ENCODE measurements at places on chromosomes 16 and 17. TPM values are rescaled to one million over a fixed set of nuclear protein-coding genes. Genes with fewer than 3 reads are reported as not detected.

DNA sequence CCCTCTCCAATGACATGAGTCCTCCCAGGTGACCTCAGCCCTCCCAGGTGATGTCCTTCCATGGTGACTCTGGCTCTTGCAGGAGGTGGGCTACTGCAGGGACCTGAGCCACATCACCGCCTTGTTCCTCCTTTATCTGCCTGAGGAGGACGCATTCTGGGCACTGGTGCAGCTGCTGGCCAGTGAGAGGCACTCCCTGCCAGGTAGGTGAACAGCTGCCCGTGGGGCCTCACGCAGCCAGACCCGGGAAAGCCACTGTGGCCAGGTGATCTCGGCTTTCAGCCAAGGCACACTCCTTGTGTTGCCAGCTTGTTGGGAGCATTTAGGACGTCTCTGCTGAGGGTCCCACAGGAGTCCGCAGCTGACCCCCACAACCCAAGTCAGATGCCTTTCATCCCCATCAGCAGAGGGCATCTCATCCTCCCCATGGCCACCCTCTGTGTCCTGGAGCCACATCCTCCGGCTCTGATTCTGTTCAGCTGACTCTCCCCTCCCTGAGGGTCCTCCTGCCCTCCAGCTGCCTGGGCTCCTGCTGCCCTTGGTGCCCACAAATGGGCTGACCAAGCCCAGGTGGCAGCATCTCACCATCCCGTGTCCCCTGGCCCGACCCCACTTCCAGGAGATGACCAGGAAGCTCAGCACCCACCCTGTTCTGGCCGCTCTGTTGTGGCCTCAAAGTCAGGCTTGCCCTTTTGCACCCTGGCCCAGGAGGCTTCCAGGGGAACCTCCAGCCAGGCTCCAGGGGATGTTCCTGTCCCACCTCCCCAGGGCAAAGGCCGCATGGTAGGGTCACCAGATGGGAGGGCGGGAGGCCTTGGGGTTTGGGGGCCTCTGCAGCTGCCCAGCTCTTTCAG lies 20.1 kb downstream of the USP6 start:
- H3K4me3 ChIP-seq, result no peak overlapping the region
- H3K36me3 ChIP-seq, result no peaks in the 10 kb centered on the region
- H3K27me3 ChIP-seq, result no peaks in the 10 kb centered on the region
- H3K4me1 ChIP-seq, result no peaks in the 10 kb centered on the region
- no peak for DNase-seq
- no peak overlapping the region for H3K27ac ChIP-seq

DNA sequence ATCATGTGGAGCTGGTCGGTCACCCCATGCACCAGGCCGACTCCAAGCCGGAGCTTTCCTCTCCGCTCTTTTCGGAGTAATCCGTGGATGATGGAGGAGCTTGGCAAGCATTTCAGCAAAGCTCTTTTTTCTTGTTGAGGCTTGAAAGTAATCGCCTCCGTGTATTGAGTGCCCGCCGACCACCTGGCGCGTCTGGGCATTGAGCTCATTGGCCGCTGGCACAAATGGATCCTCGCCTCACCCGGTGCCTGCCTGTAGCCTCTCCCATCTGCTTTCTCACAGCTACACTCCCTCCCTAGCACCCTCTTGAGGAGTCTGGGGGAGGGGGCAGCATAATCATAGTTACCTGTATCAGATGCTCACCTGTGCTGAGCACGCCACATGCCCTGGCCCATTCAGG lies 148.9 kb downstream of the CMIP start:
- no peak overlapping the region for H3K27ac ChIP-seq
- no peaks in the 10 kb centered on the region for H3K36me3 ChIP-seq
- no peak for DNase-seq
- H3K4me3 ChIP-seq, result no peak overlapping the region
- H3K27me3 ChIP-seq, result no peaks in the 10 kb centered on the region
- H3K4me1 ChIP-seq, result peaks cover 7% of the 10 kb centered on the region

KCNG4 gene
- total RNA-seq, result not detected

PSMD3 gene
- 123 TPM for total RNA-seq

DNA sequence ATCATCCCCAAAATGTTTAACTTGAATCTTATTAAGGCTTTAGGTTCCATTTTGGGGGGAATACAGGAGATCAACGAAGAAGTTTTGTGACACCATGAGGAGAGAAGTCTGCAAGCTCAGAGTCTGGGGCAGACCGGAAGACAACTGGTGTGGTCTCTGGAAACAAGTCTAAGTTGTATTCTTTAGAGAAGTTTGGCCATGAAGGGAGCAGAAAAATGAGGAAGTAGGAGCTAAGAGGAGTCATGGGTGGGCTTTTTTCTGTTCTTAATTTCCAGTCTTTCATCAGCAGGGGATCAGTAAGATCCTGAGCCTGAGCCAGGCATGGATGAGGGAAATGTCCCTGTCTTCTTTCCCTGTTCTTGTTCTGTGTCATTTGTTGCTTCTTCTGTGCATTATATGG lies 35.8 kb upstream of the NF1 start:
- no peaks in the 10 kb centered on the region for H3K36me3 ChIP-seq
- H3K27ac ChIP-seq, result no peak overlapping the region
- H3K27me3 ChIP-seq, result no peaks in the 10 kb centered on the region
- no peak overlapping the region for H3K4me3 ChIP-seq
- H3K4me1 ChIP-seq, result peaks cover 11% of the 10 kb centered on the region

CHCT1 gene
- total RNA-seq, result not detected

DNA sequence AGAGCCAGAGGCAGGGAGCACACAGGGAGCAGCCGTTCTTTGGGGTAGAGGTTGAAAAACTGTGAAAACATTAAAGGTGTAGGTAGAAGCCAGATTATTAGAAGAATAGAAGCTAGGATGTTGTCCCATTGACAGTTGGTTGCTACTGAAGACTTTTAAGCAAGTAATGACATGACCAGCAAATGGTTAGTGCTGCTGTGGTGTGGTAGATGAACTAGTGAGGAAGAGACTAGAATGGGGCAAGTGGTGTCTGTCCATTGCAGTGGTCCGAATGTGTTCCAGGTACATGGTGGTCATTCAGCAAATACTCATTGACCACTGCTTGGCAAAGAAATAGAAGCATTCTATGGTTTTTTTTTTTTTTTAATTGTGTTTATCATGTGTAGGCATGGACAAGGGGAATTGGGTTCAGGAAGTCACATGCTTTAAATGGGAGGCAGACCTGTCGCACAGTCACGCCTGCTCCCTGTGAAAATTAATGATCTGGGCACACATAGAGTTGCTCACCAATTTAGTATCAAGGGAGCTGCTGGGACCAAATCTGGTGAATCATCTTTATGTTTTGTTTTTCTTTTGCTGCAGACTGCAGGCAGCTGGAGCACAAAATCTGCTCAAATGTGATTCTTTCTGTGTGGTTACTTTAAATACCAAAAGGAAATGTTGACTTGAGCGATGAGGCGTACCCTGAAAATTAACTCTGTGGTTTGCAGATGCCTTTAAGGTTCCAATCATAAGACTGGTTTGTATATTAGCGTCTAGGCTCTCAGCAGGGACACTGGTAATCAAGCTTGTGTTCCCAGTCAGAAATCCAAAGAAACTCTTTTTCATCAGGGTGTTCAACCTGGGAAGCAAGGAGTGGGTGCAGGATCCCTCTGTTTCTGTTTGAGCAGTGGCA lies 30.7 kb downstream of the YPEL2 start:
- no peaks in the 10 kb centered on the region for H3K27me3 ChIP-seq
- DNase-seq, result peak; percentile 63
- H3K27ac ChIP-seq, result peak overlapping the region; percentile 56
- H3K36me3 ChIP-seq, result no peaks in the 10 kb centered on the region
- peaks cover 52% of the 10 kb centered on the region for H3K4me1 ChIP-seq

DNA sequence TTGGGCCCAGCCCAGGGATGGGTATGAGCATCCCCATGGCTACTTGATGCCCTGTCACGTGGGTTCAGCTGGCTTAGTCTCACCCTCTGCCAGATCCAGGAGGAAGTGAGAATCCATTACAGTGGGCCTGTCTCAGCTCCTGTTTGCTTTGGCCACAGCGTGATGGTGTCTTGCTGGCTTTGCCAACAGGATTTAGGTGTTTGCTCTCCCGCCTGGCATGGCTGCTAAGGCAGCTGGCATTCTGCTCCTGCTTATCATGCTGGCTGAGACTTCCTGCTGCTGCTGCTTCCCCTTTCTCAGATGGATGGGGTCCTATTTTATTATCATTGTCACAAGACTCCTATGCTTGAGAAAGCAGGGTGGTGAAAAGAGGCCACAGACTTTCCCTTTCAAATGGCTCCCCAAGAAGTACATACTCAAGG lies 28.3 kb upstream of the HOXB13 start:
- H3K4me1 ChIP-seq, result peaks cover 19% of the 10 kb centered on the region
- DNase-seq, result no peak
- peaks cover 66% of the 10 kb centered on the region for H3K27me3 ChIP-seq
- H3K4me3 ChIP-seq, result no peak overlapping the region
- H3K36me3 ChIP-seq, result no peaks in the 10 kb centered on the region

DNA sequence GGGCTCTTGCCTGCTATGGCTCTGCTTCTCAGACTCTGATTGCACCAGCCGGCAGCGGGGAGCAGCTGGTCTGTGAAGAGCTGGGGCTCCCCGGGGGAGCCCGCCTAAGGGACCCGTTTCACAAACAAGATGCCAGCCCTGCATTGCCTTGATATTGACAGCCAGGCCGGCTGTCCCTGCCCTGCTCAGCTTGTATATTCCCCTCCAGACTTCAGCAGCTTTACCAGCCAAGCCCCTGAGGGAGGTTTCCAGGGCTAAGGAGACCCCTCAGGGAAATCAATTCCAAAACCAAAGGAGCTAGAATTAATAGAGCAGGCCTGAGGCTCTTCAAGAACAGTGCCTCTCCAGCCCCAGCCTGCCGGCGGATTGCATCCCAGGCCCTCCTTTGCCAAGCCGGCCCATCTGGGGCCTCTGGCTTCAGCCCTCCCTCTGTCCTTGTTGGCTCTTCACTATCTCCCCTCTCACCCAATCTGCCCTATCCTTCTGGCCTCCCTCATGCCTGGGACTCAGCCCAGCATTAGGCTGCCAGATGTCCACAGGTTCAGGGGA lies 5.7 kb downstream of the CALB2 start:
- no peak overlapping the region for H3K27ac ChIP-seq
- H3K36me3 ChIP-seq, result no peaks in the 10 kb centered on the region
- no peak overlapping the region for H3K4me3 ChIP-seq

GRCh38 chr16:61813339-61813738 lies 222.9 kb downstream of the CDH8 start:
- no peak overlapping the region for H3K27ac ChIP-seq
- H3K27me3 ChIP-seq, result no peaks in the 10 kb centered on the region
- no peak overlapping the region for H3K4me3 ChIP-seq
- H3K36me3 ChIP-seq, result no peaks in the 10 kb centered on the region
- no peak for DNase-seq
- no peaks in the 10 kb centered on the region for H3K4me1 ChIP-seq

GRCh38 chr17:20226814-20227482 lies 217.8 kb downstream of the SPECC1 start:
- peak; percentile 92 for DNase-seq
- H3K27me3 ChIP-seq, result no peaks in the 10 kb centered on the region
- H3K27ac ChIP-seq, result no peak overlapping the region

GRCh38 chr16:86906623-86907022 lies 328.3 kb downstream of the FOXL1 start:
- no peak for DNase-seq
- H3K27ac ChIP-seq, result no peak overlapping the region
- H3K4me3 ChIP-seq, result no peak overlapping the region
- H3K36me3 ChIP-seq, result no peaks in the 10 kb centered on the region

- no peak overlapping the region for H3K27ac ChIP-seq
- no peaks in the 10 kb centered on the region for H3K36me3 ChIP-seq
- DNase-seq, result no peak
Measured at GRCh38 chr16:67463059-67463458, 17.9 kb downstream of the ATP6V0D1 start.

PPP1R1B gene
- 0.32 TPM for total RNA-seq

- DNase-seq, result no peak
- no peak overlapping the region for H3K4me3 ChIP-seq
- H3K27me3 ChIP-seq, result no peaks in the 10 kb centered on the region
- peak overlapping the region; percentile 6 for H3K27ac ChIP-seq
- no peaks in the 10 kb centered on the region for H3K36me3 ChIP-seq
Measured at GRCh38 chr16:65846210-65846602, 520.3 kb upstream of the CDH5 start.

GRCh38 chr17:39699818-39700147 lies at the start of gene ERBB2:
Gene ERBB2, plus strand, starts transcription at chr17:39700064. Its CDS starts 175 bp downstream, at chr17:39700239.
- no peaks in the 10 kb centered on the region for H3K36me3 ChIP-seq
- H3K4me3 ChIP-seq, result no peak within 1 kb of the TSS
- H3K4me1 ChIP-seq, result no peaks in the 10 kb centered on the region

DNA sequence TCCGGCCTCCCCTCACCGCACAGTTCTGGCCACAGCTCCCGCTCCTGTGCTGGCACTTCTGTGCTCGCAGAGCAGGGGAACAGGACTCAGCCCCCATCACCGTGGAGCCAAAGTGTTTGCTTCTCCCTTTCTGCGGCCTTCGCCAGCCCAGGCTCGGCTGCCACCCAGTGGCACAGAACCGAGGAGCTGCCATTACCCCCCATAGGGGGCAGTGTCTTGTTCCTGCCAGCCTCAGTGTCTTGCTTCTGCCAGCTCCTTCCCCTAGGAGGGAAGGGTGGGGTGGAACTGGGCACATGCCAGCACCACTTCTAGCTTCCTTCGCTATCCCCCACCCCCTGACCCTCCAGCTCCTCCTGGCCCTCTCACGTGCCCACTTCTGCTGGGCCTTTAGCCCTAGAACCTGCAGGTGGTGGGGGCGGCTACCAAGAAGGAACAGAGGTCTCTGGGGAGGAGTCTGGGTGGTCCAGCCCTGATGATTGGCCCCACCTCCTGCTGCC lies 645 bp upstream of the ELMO3 start:
- peaks cover 63% of the 10 kb centered on the region for H3K36me3 ChIP-seq
- H3K4me3 ChIP-seq, result no peak overlapping the region
- no peak overlapping the region for H3K27ac ChIP-seq
- DNase-seq, result peak; percentile 75
- peaks cover 13% of the 10 kb centered on the region for H3K4me1 ChIP-seq

SYCE1L gene
- total RNA-seq, result 2.0 TPM

DNA sequence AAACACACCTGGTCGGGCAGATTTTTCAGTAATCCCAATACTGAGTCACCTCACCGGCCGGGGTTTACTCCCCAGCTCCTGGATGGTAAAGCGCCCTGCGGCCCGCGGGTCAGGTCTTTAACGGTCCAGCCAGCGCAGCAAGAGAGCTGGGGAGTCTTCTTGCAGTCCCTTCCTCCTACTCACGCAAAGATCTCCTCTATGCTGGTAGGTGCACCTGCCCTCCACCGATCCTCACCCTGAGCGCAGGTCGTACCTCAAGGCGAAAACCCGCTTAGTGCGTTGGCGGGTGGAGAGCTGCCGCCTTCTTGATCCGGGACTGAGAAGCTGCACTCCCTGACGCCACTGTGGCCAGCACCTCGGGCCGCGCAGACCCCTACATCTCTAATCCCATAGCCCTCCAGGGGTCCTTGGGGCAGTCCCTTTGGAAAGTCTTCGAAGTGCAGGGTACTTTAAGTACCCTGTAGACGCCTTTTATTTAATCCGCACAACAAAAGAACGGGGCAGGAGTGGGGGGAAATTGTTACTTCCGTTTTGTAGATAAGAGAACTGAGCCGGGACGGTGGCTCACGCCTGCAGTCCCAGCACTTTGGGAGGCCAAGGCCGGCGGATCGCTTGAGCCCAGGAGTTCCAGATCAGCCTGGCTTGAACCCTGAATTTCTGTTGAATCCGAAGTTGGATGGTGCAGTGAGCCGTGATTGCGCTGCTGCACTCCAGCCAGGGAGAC lies 10.4 kb upstream of the HOXB13 start:
- H3K36me3 ChIP-seq, result no peaks in the 10 kb centered on the region
- peaks cover 98% of the 10 kb centered on the region for H3K27me3 ChIP-seq
- no peak overlapping the region for H3K27ac ChIP-seq

MPV17L gene
- total RNA-seq, result 14.0 TPM

KRT33A gene
- not detected for total RNA-seq

Data from adrenal gland (tissue), 19 donors.